ELR (cell line): ENCODE measurements at places on chromosomes 11 and 22.

DNA sequence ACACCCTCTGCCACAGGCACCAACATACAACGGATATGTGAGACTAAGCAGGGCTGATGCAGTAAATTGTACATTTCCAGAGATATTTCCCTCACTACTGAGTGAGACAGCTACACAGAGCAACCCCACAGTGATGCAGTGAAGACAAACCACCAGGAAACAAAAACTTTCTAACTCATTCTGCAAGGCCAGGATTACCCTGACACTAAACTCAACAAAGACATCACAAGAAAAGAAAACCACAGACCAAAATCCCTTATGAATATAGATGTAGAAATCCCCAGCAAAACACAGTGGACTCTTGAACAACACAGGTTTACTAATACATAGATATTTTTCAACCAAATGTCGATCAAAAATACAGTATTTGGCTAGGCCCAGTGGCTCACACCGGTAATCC is 1.5 kb upstream of the SLC7A4 start:
- DNase-seq, result no peak

DNA sequence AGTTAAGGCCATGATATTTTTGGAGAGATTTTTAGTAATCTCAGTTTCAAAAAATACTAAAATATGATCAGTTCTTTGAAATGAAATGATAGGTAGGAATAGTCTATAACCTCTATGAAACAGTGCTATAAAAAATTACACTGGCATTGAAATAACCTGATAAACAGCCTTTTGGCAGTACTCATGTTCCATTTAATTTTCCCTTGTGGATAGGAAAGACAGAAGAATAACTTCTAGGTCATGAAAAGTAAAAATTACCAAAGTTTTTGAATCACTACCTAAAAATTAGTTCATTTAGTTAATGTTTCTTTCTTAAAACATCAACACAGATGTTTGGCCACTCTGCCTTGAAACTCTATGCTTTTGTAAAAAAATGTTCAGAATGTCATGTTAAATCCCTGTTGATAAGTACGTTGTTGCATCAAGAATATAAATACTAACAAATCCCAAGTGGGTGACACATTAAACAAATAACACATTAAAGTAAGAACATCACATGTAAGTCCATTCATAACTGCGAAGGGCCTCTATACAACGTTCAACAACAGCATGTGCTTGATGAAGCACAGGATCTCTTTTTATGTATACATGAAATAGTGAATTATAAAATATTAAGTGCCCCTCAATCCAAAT is 290.2 kb downstream of the SWAP70 start:
- no peak for DNase-seq

GRCh38 chr22:47153854-47154525 is 391.5 kb downstream of the TBC1D22A start:
- no peak for DNase-seq

DNA sequence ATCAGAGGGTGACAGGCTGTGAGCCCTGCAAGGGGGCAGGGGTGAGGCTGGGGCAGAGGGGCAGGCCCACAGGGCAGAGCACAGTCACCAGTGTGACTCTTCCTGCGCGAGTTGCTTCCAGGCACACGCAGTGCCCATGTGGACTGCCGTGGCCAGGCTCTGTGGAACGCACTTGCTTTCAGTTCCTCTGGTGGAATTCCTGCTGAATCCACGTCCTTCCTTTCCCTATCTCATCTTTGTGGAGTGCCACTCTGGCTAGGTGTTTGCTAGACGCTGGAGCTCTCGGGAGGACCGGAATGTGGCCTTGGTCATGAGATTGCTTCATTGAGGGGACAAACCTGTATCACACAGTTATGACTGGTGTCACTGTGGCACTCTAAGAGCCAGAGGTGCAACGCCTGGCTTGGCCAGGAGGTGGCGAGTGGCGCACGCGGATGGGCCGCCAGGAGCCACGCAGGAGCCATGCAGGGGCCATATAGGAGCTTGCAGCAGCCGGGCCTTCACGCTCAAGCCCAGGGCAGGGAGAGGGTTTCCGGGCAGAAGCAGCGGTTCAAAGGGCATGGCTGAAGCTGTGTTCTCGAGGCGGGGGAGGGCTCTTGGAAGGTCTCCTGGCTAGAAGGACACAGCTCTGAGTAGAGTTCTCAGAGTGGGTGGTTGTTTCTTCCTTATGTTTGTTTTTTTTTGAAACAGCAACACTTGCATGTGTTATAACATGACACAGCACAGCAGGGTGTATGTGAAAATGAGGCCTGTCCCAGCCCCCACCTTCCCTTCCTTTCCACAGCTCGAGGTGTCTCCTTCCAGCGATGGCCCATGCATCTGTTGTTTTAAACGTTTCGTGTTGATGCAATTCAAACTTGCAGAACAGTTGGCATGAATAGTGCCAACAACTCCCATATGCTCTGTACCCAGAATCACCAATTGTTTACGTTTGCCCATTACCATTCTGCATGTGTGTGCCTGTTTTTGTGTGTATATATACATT is 36.2 kb downstream of the TBC1D22A start:
- DNase-seq, result peak; percentile 74

GRCh38 chr22:38766076-38766777 is 10.4 kb upstream of the SUN2 start:
- DNase-seq, result peak; percentile 86

- no peak for DNase-seq
These were observed 601.3 kb downstream of the ETS1 start for GRCh38 chr11:127986073-127986472.

GRCh38 chr22:18119409-18120110 is 9.0 kb downstream of the TUBA8 start:
- no peak for DNase-seq

- DNase-seq, result no peak
These were observed 17.2 kb upstream of the CTSD start for GRCh38 chr11:1780700-1781592.

GRCh38 chr11:58780578-58780977 is 48.8 kb upstream of the GLYAT start:
- DNase-seq, result no peak

- no peak for DNase-seq
These were observed 469 bp downstream of the KCNK7 start for GRCh38 chr11:65595131-65595530.

DNA sequence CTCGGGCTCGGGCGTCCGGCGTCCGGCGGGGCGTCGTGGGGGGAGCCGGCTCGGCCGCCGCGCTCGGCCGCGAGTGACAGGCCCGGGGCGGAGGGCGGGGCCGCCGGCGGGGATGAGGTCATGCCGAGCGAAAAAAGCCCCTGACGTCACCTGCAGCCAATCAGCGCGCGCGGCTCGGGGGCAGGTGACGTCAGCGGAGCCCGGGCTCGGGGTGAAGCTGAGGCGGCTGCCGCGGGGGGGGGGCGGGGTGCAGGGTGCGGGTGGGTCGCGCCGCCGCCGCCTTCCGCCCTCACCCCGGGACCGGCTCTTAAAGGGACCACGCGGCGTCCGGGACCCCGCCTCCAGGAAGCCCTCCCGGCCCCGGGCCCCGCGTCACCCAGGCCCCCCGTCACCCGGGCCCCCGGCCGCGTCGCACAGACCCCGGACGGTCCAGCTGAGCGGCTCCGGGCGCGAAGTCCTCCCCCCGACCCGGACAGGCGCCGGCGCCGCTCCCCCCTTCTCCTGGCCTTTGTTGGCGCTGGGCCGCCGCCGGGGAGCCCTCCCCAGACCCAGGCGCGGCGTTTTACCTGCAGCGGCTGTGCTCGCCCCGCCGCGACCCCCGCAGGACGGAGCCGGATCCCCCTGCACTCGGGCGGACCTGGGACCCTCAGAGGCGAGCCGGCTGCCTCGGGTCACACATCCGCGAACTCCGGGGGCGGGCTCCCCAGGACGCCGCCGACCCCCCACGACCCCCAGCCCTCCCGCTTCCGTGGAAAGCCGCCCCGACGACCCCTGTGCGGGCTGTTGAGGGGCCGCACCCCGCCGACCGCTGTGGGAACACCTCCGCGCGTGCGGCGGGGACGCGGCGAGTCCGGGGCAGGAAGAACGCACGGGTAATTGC is at the start of gene DUSP8:
DUSP8 (minus strand) TSS at position 75 of the 880 bp plus-strand sequence. CDS start 6,445 bp downstream, outside the sequence.
- peak; percentile 88 for DNase-seq

DNA sequence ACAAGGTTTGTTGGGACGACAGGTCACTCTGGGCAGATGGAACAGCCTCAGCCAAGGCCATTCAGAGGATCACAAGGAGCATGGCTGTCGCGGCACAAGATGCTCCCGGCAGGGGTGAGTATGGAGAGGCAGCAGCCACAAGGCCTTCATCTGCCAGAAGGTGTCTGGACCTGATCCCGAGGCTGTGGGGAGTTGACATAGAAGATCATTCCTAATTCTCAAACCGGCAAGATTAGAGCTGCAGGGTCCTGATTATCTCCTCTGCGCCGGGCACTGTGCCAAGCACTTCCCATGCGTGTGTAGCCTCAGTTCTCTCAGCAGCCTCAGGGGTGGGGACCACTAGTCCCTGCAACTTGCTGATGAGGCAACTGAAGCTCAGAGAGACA is 32.3 kb upstream of the RFPL3 start:
- DNase-seq, result no peak

GRCh38 chr22:46849101-46849500 is 86.7 kb downstream of the TBC1D22A start:
- DNase-seq, result no peak

DNA sequence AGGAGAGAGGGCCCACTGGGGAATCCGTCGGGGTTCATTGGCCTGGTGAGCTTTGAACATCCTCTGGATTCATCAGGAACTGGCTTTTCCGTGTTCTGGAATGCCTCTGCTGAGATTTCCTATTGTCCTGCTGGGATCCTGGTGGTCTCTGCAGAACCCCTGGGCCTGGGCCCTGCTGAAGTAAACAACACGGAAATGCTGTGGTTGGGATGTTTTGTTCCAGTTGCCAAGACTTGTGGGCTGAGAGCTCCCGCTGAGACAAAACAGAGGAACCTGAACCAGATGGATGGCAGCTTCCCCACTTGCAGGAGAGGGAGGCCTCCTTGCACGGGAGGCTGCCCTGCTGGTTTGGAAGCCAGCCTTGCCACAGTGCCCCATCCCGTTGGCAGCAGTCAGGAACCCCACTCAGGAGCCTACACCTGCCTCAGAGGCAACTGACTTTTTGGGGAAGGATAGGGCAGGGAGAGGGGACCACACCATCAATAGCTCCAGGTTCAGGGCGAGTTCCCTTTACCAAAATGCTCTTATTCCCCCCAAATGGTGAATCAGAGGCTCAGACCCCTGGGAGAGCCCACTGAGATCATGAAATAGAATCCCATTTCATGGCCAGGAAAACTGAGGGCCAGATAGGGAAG is 60.7 kb downstream of the LRRC32 start:
- no peak for DNase-seq

DNA sequence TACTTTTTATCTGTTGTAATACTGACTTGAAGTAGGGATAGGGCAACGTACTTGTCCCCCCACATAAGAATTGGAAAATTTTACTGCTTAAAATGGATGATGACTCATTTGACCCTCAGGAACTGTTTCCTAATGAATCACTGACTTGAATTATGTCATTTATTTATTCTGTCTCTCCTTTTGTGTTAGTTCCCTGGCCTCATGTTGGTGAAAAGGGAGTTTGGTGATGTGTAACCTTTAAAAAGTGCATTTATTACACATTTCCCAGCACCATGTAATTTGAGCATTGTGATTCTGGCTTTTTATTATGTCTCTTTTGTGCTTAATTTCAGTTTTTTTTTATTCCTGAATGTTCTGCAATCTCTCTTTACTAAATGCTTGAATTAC is 20.3 kb upstream of the PGM2L1 start:
- DNase-seq, result peak; percentile 79

- no peak for DNase-seq
These were observed 17.9 kb downstream of the RTN3 start for GRCh38 chr11:63698976-63699733.

- DNase-seq, result no peak
These were observed 36.8 kb downstream of the KCNC1 start for GRCh38 chr11:17771415-17771814.

DNA sequence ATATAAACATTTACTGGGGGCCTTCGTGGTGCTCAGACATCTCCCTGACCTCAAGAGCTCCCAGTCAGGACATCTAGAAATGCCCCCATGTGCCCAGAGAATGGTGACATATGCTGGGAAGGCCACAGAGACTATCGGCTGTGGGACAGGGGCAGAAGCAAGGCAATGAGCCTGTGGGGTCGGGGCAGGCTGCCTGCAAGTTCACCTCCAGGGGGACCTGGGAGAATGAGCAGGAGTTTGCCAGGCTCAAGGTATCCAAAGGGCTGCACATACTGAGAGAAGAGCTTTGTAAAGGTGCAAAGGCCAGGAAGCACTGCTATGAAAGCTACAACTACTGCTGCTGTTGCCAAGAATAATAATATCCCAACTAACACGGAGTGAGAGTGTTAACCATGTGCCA is 233.9 kb downstream of the TENM4 start:
- DNase-seq, result no peak

DNA sequence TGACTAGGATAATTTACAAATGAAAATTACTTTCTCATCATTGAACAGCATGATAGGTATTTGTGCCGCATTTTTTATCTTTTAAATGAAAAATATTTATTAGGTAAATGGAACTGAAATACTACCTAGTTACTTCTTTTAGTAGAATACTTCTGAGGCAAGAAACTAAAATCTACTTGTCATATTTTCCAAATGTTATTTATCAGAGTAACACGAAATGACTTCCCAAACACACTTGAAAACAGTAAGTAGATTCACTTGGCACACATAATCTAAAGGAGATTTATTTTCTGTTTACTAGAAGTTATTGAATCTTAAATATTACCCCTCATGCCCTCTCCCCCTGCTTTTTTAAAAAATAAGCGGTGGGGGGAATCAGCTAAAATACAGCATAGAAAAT is 2.3 kb downstream of the QSER1 start:
- DNase-seq, result no peak

DNA sequence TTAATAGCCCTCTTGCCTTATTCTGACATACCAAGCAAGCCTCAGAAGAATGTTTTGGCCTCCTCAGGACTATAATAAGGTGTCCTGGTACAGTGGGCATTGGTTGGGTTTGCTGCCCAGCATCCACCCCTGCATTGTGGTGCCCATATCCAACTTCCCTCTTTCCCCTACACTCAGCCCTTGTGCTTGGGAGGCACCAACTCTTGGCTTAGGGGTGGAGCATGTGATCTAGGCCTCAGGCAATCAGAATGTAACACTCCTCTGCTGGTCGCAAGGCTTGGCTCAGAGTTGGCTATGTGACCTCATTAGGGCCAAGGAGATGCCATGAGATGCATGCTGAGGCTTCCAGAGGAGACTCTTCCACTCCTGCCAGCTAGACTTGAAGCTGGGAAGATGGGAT is 123.0 kb downstream of the CSNK2A3 start:
- no peak for DNase-seq

DNA sequence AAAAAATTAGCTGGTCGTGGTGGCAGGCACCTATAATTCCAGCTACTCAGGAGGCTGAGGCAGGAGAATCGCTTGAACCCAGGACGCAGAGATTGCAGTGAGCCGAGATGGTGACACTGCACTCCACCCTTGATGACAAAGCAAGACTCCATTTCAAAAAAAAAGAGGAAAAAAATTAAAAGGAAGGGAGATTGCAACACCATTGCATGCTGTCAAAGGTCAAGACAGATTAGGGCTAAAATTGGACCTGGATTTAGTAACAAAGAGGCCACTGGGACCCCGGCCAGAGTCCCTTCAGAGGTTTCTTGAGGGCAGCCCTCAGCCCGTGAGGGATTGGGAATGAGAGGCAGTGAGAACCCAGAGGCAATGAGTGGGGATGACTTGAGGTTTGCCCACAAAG is 8.2 kb upstream of the MAFF start:
- no peak for DNase-seq

GRCh38 chr11:69578167-69578566 is 62.8 kb upstream of the CCND1 start:
- DNase-seq, result no peak
